ENCODE measurements at places on chromosomes 4 and X.

DNA sequence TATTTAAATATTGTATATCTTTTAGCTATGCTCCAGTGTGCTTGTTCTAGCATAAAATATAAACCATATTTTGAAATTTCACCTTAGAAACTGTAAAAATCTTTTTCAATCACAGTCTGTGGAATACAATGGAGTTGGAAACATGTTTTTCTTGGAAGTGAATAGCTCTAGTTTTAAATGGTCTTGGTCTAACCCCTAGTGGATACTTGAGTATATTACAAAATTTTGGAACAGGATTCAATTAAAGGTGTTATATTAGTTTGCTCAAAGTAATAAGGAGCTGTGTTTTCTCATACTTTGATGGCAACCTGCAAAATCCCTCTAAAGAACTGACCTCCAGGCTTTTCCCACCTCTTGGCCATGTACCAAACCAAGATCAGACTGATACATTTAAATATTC, 48.2 kb downstream of the STK26 start:
- DNase-seq, result peak; percentile 6

DNA sequence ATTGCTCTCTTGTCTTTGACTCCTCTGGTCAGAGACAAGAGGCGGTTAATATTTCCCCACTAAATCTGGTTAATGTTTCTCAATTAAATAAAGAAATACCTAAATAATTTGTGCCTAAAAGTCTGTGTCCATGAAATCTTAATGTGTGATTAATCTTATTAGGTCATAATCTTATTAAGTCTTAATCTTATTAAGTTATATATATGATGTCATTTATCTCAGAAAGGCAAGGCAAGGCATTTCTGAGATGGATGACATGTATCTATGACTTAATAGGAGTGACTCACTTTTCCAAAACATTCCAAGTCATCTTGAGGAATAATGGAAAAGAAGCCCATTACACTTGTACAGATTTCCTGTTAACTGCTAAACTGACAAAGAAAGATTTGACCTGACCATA, 74.7 kb downstream of the TRAM1L1 start:
- DNase-seq, result no peak

DNA sequence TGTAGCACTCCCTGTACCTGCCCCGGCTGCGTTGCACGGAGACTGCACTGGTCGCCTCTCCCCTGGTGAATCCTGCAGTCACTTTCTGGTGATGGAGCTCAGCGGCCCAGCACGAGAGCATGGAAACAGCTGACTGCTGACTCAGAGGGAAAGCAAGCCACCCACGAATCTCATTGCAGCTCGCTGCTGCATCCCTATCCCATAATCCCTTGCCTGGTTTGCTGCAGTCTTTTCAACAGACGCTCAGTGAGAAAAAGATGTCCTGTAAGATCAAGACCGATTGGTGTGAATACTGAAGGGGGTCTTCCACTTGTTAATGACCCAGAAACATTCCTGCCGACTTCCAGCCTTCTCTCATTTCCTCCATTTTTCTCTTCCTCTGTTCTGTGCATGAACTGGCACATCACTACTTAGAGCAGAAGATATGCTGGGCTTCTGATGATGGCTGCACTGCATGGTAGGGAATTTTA, 52.9 kb downstream of the TRIM2 start:
- DNase-seq, result peak; percentile 46

- DNase-seq, result no peak
Observed at GRCh38 chr4:8647094-8647570, 54.6 kb downstream of the CPZ start.

- DNase-seq, result no peak
Observed at GRCh38 chr4:87975466-87975865, at the start of gene SPP1. SPP1 (plus strand) TSS chr4:87975714; CDS start chr4:87976896, 1,182 bp downstream.

GRCh38 chr4:39635023-39635422, 3.6 kb downstream of the SMIM14 start:
- peak; percentile 76 for DNase-seq

All from epithelial cell of esophagus (primary cell).